NCI-H2029 treated with DMSO at 0.1 percent for 48 hours (cell line): ENCODE measurements at places on chromosomes 11 and 22.

GRCh38 chr11:118435290-118435892 lies 901 bp upstream of the KMT2A start:
- peak; percentile 67 for DNase-seq

GRCh38 chr11:3604167-3604566 lies 37.6 kb downstream of the ART5 start:
- DNase-seq: no peak

DNA sequence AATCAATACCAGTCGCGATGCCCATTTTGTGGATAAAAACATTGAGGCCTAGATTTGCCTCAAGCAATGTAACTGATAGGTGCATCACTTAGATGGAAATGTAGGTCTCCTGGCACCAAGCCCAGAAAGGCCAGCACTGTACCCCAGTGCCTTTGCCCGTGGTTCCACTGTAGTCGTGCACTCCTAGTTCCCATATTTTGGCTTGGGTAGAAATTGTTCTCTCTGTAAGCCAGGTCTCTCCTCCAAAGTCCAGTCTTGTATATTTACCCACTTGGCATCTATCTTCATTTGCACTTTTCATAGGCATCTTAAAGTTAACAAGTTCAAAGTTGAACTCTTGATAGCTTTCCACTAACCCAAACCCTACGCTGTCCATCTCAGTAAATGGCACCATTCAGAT lies 41.6 kb upstream of the DMC1 start:
- DNase-seq: no peak

- no peak for DNase-seq
Observed at GRCh38 chr22:35462498-35463230, 62.7 kb downstream of the MCM5 start.

DNA sequence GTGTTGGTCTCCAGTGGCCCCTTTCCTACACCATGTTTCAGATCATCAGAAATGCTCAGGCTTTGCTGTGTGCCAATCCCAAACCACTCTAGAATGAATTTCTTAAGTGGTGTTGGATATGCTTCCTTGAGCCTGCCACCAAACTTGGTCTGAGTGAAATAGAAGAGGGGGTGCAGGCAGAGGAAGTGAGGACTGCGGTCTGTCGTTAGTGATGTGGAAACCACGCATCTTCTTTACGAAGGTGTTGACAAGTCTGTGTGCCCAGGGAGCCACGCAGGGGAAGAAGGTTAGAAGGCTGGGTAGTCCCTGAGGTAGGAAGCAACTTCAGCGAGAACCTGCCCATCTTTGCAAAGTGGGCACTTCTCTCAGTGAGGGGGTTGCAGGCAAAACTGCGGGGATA lies 187.4 kb upstream of the NAV2 start:
- DNase-seq: no peak

DNA sequence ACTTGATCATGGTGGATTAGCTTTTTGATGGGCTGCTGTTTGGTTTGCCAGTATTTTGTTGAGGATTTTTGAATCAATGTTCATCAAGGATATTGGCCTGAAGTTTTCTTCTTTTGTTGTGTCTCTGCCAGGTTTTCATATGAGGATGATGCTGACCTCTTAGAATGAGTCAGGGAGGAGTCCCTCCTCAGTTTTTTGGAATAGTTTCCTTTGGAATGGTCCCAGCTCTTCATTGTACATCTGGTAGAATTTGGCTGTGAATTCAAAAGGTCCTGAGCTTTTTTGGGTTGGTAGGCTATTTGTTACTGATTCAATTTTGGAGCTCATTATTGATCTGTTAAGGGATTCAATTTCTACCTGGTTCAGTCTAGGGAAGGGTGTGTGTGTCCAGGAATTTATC lies 78.1 kb downstream of the CTSC start:
- no peak for DNase-seq

GRCh38 chr11:33172996-33173395 lies 11.7 kb upstream of the CSTF3 start:
- DNase-seq: no peak

GRCh38 chr11:2158966-2159365 lies 2.0 kb downstream of the INS start:
- DNase-seq: no peak

DNA sequence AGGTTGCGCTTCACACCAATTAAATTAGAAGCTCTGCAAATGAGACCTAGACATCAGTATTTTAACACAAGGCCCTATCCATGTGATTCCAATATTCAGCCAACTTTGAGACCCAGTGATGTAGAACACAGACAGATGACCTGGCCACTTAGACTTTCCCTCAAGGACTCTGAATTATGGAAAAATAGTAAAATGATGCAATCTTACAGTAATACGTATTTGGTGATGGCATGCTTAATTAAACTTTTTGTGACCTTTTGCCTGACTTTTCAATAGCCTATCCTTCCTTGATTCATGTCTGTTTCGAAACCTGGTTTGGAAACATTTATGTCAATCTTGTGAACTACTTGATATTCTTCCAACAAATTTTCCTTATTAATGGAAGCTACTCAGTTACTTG lies 521.2 kb downstream of the KCNA4 start:
- no peak for DNase-seq

DNA sequence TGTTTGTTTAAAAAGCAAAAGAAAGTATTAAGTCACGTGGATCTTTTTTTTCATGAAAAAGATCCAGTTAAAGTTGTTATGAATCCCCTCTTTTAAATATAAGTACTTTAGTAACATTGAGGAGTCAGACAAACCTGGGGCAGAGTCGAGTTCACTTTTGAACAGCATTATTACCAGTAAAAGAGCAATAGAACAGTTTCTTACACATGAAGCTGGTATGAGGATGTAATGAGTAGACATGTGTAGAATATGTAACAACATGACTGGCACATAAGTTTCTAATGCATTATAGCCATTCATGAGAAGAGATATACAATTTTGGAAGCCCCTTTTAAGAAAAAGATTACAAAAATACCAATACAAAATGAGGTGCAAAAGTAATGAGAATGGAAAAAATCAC lies 7.6 kb upstream of the MUC15 start:
- DNase-seq: no peak

GRCh38 chr11:31798554-31799434 lies 12.3 kb downstream of the PAX6 start:
- DNase-seq: no peak

GRCh38 chr11:78138694-78139421 lies 568 bp downstream of the ALG8 start:
- DNase-seq: no peak

DNA sequence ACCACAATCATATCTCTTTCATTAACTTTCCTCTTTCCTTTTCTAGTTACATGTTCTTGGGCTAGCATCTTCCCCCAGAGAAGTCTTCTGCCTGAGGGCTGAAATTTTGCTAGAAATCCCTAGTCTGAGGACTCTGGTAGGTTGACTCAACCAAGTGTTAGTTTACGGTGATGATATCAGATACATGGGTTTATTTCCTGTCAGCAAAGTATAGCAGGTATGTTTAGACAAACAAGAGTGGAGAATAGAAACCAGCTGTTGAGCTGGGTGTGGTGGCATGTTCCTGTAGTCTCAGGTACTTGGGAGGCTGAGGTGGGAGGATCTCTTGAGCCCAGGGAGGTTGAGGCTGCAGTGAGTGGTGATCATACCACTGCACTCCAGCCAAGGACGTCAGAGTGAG lies 11.2 kb downstream of the FOLR1 start:
- DNase-seq: no peak

- DNase-seq: peak; percentile 45
Observed at GRCh38 chr11:93329936-93330445, 551 bp upstream of the DEUP1 start.

DNA sequence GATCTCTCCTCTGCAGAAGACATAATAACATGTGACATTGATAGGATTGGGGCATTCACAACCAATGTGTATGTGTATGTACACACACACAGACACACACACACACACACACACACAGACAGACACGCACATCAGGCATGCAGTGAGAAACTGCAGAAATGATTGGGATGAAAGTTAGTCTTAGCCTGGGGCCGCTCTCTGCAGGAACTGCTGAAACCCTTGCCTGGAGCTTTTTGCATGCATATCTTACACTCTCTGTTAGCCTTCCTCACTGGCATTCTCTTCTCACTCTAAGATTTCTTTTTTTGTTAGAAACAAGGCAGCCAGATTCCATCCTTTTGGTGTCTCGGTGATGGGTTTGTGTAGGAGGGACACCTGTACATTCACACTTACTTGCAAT lies 337.9 kb downstream of the NELL1 start:
- DNase-seq: no peak

DNA sequence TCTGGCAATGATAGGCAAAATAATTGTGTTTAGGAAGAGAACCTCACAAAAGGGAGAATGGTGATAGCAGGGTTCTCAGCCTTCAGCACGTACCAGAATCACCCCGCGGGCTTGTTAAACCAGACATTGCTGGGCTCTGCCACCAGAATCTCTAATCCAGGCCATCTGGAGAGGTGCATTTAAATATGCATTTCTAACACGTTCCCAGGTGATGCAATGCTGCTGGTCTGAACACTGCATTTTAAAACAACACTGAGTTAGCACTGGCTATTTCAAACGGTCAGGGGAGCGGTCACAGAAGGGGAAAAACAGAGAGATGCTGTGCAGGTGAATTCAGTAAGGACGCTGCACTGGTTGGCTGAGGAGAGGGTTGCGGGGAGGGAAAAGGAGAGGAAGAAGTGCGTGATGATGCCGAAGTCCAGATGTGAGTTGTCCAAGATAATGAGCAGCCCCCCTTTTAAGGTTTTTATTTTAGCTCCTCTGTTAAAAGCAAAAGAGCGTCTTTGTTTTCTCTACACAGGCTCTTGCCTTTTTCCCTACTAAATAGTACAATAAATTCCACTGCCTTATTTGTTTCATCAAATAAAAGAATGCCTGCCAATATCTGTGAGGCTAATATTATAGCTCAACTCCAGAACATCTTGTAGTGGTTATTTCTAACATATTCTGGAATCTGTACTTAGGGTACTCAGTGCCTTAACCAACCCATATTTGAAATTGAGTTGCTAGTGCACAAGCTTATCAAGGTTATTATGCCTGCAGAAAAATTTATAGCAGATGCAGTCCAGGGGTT lies 109.6 kb upstream of the POU2AF2 start:
- DNase-seq: no peak

DNA sequence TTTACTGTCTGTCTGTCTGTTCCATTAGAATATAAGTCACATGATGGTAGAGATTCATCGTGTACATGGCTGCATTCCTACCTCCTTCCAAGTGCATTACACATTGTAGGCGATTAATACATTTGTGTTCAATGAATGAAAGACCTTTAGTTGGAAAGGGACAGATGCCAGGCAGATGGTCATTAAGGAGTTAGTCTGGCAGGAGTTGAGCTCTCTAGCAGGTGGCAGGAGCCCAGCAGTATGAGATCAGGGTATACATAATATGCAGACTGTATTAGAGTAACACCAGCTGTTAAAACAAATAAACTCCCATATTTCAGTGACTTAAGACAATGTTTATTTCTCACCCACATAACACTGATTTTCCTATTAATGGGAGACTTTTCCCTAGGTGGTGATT lies 147.7 kb upstream of the LARGE1 start:
- DNase-seq: peak; percentile 36

GRCh38 chr22:22196018-22196533 lies 48.5 kb upstream of the VPREB1 start:
- no peak for DNase-seq

- DNase-seq: no peak
Observed at GRCh38 chr22:29073618-29074275, 912 bp downstream of the KREMEN1 start.

GRCh38 chr22:37157516-37158285 lies 8.0 kb upstream of the IL2RB start:
- DNase-seq: no peak

DNA sequence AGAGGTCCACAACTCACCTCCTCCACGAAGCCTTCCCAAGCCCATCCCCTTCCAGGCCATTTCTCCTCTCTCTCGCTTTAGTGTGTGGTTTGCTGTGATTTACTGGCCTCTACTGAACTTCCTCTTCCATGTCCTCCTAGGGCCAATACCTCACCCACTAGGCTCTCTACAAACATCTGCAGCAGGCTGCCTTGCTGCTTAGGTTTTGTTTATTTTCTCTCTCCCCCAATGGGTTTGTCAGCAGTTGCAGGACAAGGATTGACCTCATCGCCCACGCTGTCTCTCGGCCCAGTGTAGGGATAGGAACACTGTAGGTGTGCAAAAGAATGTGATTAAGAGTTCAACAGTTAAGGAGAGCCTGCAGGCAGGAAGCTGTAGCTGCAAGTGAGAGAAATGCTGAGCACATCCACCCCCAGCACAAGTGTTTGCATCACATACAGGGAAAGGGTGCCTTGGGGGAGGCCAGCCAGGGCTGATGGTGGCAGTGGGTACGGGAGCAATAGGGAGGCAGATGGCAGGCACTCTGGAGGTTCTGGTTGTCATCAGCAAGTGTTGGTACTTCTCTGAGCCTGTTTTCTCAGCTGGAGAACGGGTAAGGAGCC lies 1.4 kb downstream of the PC start:
- DNase-seq: no peak

DNA sequence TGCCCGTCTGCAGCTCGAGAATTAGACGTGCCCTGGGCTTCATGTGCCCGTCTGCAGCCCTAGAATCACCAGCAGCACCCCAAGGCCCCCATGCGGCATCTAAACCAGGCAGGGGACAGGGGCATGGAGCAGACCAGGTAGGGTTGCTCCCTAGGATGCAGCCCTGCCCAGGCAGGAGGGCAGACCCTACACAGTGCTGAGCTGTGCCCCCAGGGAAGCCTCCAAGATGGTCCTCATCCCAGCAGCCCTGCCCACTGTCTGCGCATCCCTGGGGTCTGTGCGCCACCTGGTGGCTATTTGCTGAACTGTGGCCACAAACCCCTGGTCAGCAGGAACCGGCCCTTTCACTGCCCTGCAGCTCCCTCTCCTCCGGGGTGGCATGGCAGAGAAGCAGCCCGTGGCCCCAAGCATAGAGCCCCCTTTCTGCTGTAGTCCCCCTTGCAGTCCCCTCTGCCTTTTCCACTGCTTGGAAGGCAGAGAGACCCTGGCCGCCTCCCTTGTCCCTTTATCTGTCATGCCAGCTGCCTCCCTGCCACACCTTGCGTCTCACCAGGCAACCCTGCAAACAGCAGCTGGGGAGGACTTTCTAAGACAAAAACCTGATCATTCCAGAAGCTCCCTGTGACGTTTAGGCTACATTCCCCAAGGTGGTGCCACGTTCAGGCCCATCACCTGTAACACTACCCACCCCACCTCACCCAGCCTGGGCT lies 86.6 kb downstream of the KCNQ1 start:
- no peak for DNase-seq
